ENCODE measurements at places on chromosomes 3 and 15.

- DNase-seq = no peak
Measured at GRCh38 chr3:136667081-136667480, 85.1 kb downstream of the STAG1 start.

DNA sequence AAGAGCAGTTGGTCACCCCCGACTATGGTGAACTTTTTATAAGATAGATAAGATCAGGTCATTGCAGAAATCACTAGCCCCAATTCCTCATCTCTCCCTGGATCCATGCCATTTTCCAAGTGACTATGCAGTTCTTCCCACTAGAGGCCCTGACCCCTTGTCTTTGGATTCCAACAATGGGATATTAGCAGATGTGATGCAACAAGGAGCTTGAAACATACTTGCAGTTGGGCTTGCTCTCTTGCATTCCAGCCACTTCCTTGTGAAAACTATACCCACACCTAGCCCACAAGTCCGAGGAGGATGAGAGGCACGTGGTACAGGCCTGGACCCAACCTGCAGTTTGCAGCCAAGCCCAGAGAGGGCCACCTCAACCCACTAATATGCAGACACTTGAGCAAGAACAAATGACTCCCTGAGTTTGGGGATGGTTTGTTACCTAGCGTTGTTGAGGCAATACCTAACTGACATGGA is 60.6 kb downstream of the SUCLG2 start:
- no peak for DNase-seq

- peak; percentile 36 for DNase-seq
Measured at GRCh38 chr3:170418422-170419398, at the start of gene CLDN11. CLDN11 (plus strand) TSS chr3:170418868; CDS start chr3:170419067, 199 bp downstream.

DNA sequence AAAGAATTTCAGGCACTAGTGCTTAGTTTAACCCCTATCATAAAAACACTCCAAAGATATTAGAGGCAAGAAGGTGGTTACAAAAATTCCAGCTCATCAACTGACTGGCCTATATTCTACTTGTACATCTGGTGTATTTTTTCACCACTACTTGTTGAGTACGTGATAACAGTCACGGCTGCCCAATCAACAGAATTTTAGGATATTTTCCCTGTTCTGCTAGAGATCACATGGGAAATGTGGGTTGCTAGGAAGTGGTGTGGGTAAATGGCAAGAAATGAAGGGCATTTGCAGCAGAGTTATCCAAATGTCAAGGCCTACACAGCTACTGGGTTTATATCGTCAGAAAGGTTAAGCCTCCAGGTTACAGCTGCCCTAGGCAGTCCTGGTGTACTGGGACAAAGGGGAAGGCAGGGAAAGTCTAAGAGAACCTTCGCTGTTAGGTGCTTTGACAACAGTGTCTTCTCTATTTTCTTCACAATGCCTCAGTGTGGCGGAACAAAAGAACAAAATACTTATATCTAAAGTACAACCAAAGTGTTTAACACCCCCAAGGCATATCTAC is 81.9 kb downstream of the FMN1 start:
- DNase-seq = no peak

DNA sequence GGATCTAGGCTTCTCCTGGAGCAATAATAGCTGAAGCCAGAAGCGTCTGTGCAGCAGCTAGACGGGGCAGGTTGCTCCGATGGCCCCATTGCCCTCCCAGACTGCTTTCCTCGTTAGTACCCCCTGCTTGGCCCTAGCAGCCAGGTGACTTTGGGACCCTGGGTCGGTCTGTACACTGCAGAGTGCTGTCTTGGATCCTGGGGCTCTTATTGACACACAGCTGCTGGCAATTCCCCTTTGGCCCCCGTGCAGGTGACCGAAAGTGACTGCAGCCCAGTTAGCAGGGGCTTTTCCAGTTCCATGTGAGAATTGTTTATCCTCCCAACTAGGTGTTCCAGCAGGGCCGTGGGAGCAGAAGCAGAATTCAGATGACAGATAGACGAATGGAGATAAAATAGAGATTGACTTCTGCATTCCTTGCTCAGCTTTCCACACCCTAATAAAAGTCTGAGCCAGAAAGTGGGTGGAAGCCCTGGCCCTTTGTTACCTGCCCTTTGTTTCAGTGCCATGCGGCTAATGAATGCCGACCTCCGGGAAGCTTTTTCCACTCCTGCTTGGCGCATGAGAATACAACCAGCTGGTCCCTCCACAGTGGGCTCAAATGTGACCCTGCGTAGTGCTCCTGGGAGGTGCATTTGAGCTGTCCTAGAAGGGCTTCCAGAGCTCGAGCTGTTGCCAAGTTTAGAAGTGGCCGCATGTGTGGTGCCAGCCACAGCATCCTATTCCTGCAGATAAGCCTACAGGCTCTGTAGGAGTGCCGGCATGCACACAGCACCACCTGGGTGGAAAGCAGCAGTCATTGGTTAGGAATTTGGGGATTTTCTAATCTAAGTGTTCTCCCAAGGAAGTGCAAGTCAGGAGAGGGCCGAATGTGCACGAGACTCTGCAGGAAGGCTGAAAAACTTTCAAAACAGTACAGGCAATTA is 94.4 kb downstream of the SLCO3A1 start:
- peak; percentile 29 for DNase-seq

- DNase-seq = no peak
Measured at GRCh38 chr3:133610031-133610430, 36.5 kb downstream of the CDV3 start.

DNA sequence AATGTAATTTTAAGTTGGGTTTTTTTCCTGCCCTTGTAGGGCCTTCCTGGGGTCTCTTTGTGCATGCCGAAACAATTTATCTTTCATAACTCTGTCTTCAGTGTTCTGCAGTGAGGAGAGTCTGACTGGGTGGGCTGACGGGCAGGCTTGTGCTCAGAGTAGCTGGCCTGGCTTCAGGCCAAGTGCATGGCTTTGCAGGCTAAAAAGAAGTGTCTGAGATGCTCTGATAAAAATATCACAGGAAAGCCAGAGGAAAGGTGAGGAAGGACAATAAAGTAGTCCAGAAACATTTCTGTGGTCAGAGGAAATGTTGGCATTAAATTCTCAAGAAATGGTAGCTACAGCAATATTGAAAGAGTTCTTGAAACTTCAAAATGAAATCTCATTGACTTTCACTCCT is 25.5 kb downstream of the ST3GAL6 start:
- DNase-seq = no peak

DNA sequence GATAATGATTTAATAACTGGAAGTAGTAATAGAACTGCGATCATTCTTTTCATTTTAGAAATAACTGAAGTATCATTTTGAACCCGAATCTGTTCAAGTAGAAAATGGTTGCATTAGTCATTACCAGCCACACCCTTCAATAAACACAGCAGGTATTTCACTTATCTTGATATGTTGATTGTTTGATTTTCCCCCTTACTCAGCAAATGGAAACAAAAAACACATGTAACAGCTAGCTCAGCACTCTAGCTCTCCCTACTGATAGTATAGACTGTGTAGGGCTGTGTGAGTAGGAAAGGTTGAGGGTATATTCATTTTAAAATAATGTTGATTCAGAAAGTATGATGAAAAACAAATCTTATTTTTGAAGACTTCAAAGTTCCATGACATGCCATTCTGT is 1.1 kb upstream of the GPR149 start:
- DNase-seq = no peak

DNA sequence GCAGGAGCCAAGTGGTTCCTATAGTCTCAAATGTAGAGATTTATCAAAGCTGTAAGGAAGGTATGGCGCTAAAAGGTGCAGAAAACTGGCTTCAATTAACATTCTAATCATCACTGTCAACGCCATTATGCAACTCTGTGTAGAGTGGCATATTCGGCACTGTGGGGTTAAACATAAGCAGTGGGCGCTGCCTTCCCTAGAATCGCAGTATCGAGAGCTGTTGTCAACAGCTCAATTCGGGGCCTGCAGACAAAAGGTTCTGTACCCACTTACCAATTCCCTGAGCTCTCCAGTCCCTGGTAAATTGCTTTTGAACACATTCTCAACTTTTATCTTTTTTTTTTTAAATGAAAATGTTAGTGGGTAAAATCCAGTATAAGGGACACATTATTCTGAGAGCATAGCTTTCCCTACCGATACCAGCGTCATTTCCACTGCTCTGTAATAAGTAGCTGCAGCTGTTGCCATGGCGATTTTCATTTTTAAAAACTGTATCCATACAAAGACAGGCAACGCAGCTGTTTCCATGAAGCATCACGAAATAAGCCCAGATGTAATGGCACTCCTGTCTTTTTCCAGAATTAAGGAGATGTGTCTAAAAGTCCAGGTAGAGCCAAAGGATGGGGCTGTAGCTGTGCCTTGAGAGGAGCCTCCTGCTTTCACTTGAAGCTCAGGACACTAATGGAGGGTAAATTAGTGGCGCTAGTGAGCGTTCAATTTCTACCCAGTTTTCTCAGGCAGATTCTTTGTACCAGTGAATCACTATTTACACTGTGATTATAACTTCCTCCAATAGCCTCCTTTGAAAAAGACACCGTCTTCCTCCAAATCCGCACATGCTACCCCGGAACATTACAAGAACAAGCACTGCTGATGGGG is 250.3 kb downstream of the SLC9A9 start:
- DNase-seq = no peak

DNA sequence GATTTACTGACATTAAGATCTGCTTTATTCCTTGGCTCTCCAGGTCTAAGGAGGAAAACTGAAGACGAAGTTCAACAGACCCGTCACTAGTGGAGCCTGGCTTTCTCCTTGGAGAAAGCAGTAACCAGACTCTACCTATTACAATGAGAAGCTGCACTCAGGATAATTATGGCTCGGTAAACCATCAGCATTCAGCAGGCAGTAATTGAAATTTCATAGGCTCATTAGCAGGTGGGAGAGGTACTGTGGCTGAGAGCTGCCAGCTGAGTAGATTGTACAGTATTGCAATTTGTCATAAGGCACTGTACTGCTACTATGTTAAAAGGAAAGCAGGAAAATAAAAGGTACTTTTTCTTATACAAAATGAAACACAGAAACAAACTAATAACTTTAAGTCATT is 51.2 kb downstream of the CHAC1 start:
- DNase-seq = no peak

- DNase-seq = no peak
Measured at GRCh38 chr3:43260412-43260811, 25.9 kb upstream of the SNRK start.

DNA sequence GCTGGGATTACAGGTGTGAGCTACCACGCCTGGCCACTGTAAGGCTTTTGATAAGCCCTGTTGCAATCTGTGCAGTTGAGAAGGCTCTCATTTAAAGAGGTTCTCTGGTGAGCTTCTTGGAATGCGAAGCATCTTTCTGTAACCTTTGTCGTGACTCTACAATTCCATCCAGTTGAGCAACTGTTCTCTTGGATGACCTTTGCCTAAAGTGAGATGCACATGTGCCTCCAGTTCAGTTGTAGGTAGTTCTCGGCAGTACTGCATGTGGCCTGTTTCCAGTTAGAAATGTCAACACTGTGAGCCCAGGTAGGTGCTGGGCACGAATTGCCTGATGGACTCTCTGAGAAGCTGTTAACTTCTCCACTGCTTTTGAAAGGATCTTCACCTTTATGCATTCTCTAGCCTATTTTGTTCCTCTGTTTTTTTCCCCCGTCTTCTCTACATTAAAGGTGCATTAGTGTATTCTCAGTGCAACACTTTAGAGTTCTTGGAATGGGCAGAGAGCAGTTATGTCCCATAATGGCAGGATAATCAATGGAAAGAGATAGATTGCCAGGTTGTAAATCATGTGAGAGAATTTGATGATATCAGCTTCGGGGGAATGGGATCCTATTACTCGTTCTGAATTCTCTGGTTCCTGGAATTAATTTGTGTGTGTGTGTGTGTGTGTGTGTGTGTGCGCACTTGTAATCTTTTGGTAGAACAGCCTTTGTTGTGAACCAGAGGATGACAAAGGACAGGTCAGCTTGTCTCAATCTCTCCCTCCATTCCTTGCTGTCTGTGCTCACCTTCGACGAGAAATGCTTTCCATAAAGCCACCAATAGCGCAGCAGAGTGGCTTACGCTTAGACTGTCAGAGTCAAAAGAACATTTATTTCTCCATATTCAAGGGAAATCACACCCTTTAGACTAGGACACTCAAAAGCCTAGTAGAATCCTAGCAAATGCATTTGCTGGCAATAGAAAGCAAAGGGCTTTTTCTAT is 51.1 kb downstream of the PTPRG start:
- no peak for DNase-seq

GRCh38 chr3:121660356-121661171 is at the start of gene HCLS1:
HCLS1 (minus strand) TSS chr3:121660903; CDS start chr3:121658347, 2,556 bp downstream.
- DNase-seq = no peak

- DNase-seq = no peak
Measured at GRCh38 chr3:169871129-169871886, 1.6 kb upstream of the LRRC31 start.

- DNase-seq = no peak
Measured at GRCh38 chr15:69991551-69991980, 106.2 kb downstream of the TLE3 start.

DNA sequence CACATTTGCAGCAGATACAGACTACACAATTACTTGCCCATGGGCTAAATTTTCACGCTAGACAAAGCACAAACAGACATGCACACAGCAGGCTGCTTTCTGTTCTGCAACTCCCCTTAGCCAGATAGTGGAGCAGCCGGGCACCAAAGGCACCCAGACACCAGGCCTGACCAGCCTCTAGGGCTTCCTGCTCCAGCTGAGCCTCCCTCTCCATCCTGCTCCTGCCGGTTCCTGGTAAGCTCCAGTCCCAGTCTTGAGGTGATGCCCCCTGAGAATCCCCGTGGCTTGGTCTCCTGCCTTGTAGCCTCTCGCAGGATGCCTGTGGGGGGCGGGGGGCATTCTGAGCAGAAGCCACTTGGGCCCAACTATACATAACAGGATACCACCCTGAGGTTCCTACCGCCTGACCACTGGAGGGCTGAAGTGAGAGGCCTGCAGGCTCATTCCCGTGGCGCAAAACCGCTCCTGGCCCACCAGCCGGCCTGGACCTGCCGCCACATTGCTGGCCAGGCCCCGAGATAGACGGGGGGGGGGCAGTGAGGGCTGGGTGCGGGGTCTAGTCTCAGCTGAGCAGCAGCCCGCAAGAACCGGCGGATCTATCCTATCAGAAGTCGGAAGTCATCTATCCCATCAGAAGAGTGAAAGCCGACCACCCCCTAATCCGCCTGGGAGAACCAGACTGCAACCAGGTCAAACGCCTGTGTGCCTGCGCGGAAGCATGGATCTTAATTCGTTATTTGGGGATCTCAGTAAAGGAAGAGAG is 3.9 kb downstream of the FOXL2 start:
- no peak for DNase-seq

DNA sequence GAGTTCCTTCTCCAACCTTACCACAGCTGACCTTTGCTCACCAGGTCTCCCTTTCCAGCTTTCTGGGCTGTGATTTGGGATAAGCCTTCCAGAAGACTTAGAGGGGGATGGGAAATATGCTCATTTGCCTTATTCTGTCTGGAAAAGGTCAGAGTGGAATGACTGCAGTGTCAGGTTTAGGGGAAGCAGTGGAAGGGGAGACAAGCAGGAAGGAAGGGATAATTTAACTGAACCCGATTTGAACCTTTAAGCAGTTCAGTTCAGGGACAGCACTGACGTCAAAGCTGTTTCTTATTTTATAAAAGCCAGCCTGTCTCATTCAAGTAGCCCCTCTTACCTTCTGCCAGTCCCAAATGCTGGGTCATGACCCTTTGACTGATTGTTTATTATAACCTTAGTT is 418.4 kb upstream of the RARB start:
- DNase-seq = no peak

- DNase-seq = no peak
Measured at GRCh38 chr3:30135190-30135589, 471.2 kb upstream of the TGFBR2 start.

Measured in AG04450 (cell line).